ENCODE measurements at places on chromosomes 4 and X. TPM values are rescaled to one million over a fixed set of nuclear protein-coding genes. Genes with fewer than 3 reads are reported as not detected.

GRCh38 chr4:136818811-136819330 lies 713.4 kb downstream of the PCDH18 start:
- H3K4me1 ChIP-seq = no peaks in the 10 kb centered on the region
- DNase-seq = no peak
- H3K4me3 ChIP-seq = no peak overlapping the region
- no peaks in the 10 kb centered on the region for H3K36me3 ChIP-seq
- H3K27me3 ChIP-seq = no peaks in the 10 kb centered on the region

GRCh38 chr4:152700151-152700550 lies 20.4 kb upstream of the TMEM154 start:
- no peak for DNase-seq
- peaks cover 3% of the 10 kb centered on the region for H3K36me3 ChIP-seq
- H3K4me3 ChIP-seq = no peak overlapping the region
- H3K27ac ChIP-seq = no peak overlapping the region
- H3K27me3 ChIP-seq = no peaks in the 10 kb centered on the region

DNA sequence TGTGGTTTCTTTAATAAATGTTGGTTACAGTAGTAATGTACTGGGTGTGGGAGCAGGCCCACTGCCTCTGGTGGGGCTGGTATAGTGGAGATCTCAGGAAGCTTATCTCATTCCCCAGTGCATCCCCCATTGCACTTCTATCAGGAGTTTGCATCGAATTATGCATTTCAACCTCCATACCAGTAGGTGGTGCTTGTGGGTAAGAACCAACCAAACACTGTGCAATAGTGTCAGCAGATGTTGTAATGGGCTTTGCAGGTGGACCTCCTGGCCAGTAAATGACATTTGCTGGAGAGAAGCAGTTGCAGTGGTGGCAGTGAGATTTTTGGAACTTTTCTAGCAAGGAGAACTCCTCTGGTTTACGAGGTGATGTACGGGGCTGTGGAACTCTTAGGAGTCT lies 150.6 kb downstream of the POU3F4 start:
- no peak for DNase-seq
- no peaks in the 10 kb centered on the region for H3K36me3 ChIP-seq
- H3K4me3 ChIP-seq = no peak overlapping the region
- no peak overlapping the region for H3K27ac ChIP-seq
- no peaks in the 10 kb centered on the region for H3K4me1 ChIP-seq

AWAT2 gene
- total RNA-seq = not detected

All from activated CD8-positive, alpha-beta T cell treated with anti-CD3 and anti-CD28 coated beads for 36 hours (primary cell).